Stimulated activated CD4-positive, alpha-beta T cell treated with anti-CD3 and anti-CD28 coated beads, Interleukin-1b, Interleukin-23, amount 100 ng/mL, for 24 hours (primary cell): ENCODE measurements at places on chromosomes 11 and 22.
A peak's percentile ranks its signal among the peaks of the same experiment; 100 is the strongest.

GRCh38 chr11:5553343-5553742 is 5.0 kb upstream of the OR52H1 start:
- no peak for DNase-seq

DNA sequence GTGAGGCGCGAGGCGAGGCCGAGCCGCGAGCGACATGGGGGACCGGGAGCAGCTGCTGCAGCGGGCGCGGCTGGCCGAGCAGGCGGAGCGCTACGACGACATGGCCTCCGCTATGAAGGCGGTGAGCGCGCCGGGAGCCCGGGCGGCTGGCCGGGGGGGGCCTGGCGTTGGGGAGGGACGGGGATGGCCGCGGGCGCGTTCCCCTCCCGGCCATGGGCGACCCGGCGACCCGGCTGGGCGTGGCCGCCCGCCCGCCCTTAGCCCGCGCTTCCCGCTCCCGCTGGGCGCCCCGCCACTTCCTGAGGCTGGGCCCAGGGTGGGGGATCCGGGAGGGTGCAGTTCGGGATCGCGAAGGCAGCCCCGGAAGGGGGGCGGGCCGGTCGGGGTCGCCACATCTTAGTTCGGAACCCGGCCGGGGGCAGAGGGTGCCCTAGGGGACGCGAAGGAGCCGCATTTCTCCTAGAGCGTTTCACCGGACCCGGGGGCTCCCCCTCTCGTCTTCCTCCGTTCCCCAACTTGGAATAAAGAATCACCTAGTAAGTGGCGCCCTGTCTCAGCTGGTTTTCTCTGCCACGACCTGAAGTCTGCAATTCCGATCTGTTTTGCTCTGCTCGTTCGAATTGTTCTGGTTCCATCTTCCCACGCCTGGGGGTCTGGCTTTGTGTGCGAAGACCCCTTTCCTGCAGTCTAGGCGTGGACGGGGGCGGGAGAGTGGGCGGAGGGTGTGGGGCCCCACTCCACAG is 536 bp downstream of the YWHAH start:
- DNase-seq = no peak

- peak; percentile 96 for DNase-seq
Observed at GRCh38 chr11:64894070-64894811, 15.8 kb upstream of the EHD1 start.

- DNase-seq = no peak
Observed at GRCh38 chr11:1757861-1758610, 5.7 kb downstream of the CTSD start.

DNA sequence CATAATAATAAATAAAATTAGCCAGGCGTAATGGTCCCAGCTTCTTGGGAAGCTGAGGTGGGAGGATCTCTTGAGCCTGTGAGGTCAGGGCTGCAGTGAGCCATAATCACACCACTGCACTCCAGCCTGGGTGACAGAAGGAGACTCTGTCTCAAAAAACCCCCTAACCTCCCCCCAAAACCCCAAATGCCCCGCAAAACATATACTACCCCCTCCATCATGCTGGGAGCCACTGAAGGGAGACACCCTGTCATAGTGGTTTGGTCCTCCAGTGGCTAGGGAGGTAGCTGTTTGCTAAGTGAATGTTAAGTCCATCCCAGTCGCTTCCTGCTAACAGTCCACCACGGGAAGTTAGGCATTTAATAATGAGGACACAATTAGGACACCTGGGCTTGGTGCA is 125.0 kb downstream of the ABTB2 start:
- no peak for DNase-seq

GRCh38 chr22:39646398-39647063 is 76.0 kb downstream of the CACNA1I start:
- DNase-seq = no peak

DNA sequence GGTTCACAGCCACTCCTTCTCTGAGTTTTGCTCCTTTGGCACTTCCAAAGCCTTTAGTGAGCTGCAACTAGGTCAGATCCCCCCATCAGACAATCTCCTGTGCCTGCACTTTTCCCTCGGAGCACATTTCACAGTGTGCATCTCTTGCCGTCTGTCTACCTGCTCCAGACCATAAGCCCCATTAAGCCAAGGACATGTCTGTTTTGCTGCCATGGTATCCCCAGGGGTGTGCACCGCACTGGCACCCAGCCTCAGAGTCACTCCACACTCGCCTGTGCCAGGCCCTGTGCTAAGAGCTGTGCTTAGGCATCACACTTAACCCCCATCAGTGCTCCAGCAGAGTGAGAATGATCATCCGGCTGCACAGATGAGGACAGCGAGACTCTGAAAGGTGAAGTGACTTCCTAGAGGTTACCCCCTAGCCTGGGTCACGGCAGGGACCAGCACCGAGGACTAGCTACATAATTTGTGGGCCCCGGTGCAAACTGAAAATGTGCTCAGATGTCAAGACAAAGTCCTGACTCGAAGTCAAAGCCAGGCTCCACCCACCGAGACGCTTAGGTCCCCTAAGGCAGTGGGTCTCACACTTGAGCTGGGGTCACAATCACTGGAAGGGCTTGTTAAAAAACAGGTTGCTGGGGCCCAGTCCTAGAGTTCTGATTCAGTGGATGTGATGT is 33.9 kb downstream of the ARRB1 start:
- DNase-seq = no peak

DNA sequence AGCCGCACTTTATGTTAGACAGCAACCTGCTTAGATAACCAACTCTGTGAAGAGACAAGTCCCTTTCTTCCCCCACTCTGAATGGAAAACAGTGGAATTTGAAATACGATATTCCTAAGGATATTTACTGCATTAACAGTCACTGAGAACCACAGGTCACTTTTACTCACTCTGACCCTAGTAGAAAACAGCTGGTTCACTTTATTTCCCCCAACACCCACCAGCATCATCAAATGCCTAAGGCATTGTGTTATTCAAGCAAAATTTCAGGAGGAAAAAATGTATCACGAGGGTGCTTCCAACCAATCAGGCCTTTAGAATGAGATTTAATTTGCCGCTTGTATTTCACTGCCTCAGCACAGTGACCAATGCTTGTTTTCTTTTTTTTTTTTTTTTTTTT is 1134.1 kb upstream of the CCDC90B start:
- no peak for DNase-seq

DNA sequence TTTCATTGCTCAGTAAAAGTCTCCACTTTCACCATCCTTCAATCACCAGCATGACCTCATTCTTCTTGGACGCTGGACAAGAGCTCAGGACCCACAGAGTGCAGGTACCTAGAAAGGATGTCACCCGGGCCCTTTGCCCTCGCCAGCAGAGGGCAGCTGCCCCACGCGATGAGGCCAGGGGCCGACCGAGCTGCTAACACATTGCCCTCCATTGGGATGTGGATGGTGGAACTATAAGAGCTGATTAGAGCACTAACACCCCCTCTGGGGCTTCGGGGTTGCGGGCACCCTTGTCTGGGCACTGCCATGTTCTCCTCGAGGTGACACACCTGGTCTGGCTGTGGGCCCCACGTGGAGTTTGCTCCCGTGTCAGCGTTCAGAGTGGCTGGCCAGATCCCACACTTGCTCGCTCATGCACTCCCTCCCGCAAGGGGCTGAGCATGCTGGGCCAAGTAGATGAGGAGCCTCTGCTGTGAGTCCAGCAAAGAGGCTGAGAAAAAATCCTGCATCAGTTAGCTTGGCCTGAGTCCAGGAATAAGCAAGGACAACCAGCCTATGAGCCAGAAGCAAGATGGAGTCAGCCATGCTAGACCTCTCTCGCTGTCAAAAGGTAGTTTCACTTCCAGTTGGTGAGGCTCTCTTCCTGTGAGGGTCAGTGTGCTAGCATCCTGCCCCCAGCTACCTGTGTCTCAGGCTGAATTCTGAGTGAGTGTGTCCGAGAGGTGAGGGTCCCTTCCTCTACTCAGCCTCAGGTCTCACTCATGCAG is 9.8 kb downstream of the KRTAP5-6 start:
- no peak for DNase-seq

GRCh38 chr22:17878941-17879340 is 104.7 kb upstream of the BID start:
- no peak for DNase-seq

- DNase-seq = no peak
Observed at GRCh38 chr11:107704451-107704850, 7.4 kb downstream of the SLN start.

DNA sequence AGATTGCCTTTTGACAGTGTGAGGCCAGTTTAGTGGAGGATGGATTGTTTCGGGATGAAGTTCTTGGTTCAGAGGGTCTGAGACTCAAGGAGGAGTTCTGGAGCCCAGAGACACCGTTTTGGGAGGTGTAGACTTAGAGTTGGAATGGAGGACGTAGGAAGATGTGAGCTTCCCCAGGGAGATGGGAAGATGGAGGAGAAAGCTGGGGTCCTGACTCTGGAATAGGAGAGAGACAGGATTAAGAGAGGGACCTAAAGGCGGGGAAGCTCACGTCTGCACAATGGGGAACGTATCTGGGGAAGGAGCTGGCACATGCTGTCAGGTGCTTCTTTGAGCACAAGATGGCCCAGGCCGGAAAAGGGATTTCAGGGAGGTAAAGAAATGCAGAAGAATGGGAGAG is 71.3 kb upstream of the CLDN5 start:
- DNase-seq = no peak

DNA sequence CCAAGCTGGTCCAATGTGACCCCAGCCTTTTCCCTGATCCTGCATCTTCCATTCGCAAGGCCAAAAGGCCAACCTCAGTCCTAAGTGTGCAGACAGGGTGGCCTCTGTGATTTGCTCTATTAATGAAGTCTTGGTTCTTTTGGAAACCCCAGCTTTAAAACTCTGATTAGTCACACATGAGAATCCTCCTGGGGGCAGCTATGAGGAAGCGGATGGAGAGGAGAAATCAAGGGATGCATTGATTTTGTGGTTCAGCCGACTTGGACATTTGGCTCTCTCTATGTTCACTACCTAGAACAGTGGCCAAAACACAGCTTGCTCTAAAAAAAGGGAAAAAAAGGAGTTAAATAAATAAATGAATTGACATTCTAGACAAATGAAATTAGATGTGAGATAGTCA is 98.6 kb upstream of the USP47 start:
- no peak for DNase-seq

- no peak for DNase-seq
Observed at GRCh38 chr11:114209904-114210303, 86.3 kb upstream of the NNMT start.

DNA sequence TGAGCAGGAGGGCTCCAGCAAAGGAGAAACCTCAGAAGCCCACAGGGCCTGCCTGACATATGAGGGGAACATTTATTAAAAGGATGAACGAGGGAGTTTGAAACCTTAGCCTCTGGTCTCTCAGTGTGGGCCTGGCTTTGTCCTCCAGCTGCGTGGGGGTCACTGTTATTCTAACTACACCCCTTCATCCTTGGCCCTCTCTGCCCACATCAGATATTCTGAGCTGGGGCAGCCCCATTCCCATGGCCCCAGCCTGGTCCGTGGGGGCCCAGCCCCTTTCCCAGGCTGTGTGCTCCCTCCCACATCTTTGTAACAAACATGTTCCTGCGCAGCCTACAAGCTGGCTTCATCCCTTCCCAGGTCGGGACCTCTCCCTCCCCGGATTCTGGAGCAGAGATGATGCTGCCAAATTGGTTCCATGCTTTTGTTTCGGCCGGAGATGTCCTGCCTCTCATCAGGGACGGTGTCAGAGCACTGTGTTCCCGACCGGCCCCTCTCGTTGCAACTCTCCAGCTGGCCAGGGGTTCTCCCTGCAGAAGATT is 4.0 kb downstream of the FXYD6 start:
- DNase-seq = no peak

- no peak for DNase-seq
Observed at GRCh38 chr11:133907216-133907615, 49.6 kb downstream of the IGSF9B start.

DNA sequence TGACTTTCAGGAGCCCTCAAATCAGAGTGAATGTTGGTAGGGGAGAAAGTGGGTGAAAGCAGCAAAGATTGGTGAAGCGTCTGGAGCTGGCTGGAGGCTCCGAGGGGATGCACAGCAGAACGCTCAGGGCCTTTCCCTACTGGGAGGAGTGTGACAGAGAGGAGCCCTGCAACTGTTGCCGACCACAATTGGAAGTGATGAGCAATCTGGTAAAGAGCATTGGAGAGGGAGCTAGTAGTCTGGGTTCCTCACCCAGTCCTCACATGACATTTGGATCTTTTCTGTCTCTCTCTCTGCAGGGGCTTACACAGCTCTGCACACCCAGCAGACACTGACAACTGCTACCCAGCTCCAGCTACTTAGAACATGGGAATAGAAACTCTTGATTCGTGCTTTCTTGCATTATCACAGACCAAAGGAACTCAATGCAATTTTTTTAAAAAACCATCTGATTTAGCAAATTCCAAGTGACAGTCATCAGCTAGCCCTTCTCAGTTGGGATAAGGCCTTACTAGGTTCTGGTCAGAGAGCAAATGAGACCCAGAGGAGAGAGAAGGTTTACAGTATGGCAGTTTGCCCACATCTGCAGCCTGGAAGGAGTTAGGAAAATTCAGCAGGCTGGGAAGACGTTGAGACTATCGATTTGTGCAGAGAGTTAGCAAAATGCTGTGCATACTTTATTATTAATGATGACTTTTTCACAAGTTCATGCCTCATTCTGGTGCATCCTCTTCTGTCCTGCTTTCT is 278.0 kb upstream of the PLET1 start:
- DNase-seq = no peak

- no peak for DNase-seq
Observed at GRCh38 chr11:40393511-40393910, 1065.9 kb downstream of the LRRC4C start.

GRCh38 chr11:23767576-23767975 is 729.3 kb upstream of the LUZP2 start:
- DNase-seq = no peak

- no peak for DNase-seq
Observed at GRCh38 chr11:35427071-35427470, 7.7 kb upstream of the SLC1A2 start.
